Stimulated activated CD4-positive, alpha-beta T cell treated with anti-CD3 and anti-CD28 coated beads, Interleukin-1b, Interleukin-23, amount 100 ng/mL, for 1 hour (primary cell): ENCODE measurements at places on chromosomes 13 and 19.

- no peak for DNase-seq
Observed at GRCh38 chr19:15532779-15533521, 24.6 kb downstream of the CYP4F22 start.

- DNase-seq, result no peak
Observed at GRCh38 chr19:51994048-51994644, 7.5 kb upstream of the ZNF350 start.

DNA sequence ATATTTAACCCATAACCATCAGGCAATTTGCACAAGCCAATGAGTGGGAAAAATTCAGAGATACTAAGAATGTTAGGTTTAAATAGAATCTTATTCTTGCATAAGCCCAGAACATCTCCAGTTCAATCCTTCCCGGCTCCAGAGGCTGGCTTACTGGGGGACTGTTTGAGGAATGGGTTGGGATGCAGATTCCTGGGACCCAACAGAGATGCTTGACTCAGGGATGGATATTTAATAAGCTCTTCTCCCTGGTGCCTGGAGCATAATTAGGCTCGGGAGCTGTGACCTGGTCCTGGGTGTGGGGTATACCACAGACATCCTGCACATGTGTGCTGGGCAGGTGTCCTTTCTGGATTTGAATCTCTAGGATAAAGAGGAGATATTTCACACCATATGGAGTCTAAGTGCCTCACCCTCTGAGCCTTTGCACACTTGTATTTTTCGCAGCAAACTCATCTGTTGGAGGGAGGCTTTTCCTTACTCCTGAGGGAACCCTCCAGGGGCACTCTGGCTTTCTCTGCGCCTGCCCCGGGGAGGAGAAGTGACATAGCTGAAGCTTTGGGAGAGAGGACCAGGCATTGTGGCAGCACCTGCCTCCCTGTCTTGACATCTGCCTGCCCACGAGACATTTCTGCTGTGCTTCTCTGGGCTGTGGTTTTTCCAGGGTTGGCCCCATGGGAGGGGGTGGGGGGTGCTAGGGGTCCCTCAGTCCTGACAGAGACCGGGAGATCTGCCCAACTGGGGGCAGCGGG, 36.1 kb upstream of the ANKRD10 start:
- no peak for DNase-seq

DNA sequence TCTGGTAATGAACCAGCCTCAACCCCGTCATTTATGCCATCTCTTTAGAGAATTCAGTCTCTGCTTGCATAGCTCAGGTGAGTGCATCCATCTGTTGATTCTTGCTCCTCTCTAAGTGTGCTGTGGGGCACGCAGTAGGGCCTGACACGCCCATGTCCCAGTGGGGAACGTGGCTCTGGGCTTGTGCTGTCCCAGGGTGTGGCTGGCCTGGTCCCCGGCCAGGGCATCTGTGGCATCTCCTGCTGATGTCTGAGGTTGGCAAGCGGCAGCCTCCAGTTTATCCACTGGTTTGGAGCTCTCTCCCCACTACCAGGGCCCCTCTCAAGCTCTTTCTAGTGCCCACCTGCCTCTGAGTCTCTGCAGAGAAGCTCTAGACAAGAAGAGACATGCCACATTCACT, 146.6 kb upstream of the GJB6 start:
- DNase-seq, result no peak

DNA sequence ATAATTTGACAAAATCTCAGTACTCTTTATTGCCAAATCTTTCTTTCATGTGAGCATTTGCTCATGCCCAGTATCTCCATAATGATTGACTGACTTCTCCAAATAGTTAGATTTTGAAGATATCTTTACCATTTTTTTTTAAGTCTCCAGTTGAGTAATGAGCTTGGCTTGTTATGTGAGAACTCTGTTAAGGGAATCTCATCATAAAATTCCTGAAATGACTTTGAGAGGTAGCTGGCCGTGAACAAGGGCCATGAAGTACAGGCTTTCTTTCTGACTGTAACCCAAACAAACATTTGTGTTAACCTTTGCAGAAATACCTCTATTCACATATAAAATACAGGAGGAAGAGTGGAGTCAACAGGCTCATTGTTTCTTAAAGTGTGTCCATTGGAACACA, 449.7 kb downstream of the IRS2 start:
- no peak for DNase-seq

DNA sequence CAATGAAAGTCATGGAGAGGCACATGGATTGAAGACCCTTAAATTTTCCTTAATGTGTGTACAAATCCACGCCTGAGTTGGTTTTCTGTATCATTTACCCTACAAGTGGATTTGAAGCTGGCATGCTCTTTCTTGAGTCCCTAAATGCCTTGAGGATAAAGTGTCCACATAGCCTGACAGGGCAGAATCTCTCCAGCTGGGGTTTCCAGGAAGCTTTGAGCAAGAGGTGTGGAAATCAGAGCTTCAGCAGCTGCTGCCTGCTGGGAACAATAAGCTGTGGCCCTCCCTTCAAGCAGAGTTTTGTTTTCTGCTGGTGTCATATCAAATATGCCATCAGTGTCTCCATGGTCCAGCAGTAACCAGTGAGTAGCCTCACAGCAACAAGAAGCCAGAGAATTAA, 120.3 kb upstream of the SERTM1 start:
- DNase-seq, result no peak

GRCh38 chr19:55452749-55453346, 8.6 kb downstream of the ISOC2 start:
- DNase-seq, result no peak

DNA sequence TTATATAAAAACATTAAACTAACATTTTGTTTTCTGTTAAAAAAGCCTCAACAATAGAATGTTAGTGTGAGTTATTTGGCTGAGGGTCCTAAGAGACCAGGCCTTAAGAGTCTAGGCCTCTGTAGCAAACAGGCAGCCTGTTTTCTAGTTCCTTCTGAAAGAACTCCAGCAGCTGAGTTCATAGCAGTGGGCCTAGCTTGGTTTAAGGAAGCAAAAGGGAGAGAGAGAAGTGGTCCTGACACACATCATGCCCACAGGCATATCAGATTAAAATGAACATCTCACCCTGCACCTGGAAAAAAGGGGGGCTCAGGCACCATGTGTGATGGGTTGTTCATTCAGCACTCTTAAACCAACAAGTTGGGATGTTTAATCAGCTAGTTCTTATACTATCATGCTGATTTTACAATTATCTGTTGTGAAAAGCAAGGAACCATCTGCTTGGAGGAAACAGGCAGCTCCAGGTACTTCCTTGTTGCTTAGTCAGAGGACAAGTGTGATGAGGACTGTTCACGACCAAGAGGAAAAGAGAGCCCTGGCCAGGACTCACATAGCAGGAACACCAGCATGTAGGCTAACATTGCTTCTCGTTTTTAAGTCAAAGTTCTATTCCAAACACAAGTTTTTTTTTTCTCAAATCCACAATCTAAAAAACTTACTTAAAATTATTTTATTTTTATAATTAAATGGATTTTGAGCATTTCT, 81.3 kb upstream of the FRY start:
- no peak for DNase-seq

GRCh38 chr13:63517371-63517770, 2101.7 kb upstream of the PCDH20 start:
- no peak for DNase-seq

GRCh38 chr19:35693835-35694599, 10.3 kb upstream of the ZBTB32 start:
- DNase-seq, result peak; percentile 89

DNA sequence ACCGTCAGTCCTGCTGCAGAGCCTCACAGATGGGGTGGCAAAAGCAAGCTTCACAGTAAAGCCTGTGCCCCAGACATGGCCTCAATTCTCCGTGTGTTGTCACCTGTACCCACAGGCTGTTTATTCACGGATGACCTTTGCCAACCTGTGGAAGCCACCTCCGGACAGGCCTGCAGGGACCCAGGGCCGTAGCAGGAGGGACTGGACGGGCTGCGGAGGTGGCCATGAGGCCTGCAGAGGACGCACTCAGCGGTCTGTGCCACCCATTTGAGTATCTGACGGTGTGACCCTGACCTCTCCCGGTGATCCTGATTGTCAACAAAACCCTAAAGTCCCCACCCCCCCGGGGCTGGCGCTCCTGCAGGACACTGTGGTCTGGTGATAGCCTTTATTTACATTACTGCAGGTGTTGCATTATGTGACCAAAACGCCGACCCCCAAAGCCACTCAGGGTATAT, 7.8 kb upstream of the KLF16 start:
- DNase-seq, result no peak

GRCh38 chr19:10517361-10517759, at the start of gene S1PR5:
S1PR5 (minus strand) TSS chr19:10517447; CDS start chr19:10515011, 2,436 bp downstream.
- DNase-seq, result no peak

- DNase-seq, result no peak
Observed at GRCh38 chr13:94020833-94021232, 458.6 kb downstream of the DCT start.

DNA sequence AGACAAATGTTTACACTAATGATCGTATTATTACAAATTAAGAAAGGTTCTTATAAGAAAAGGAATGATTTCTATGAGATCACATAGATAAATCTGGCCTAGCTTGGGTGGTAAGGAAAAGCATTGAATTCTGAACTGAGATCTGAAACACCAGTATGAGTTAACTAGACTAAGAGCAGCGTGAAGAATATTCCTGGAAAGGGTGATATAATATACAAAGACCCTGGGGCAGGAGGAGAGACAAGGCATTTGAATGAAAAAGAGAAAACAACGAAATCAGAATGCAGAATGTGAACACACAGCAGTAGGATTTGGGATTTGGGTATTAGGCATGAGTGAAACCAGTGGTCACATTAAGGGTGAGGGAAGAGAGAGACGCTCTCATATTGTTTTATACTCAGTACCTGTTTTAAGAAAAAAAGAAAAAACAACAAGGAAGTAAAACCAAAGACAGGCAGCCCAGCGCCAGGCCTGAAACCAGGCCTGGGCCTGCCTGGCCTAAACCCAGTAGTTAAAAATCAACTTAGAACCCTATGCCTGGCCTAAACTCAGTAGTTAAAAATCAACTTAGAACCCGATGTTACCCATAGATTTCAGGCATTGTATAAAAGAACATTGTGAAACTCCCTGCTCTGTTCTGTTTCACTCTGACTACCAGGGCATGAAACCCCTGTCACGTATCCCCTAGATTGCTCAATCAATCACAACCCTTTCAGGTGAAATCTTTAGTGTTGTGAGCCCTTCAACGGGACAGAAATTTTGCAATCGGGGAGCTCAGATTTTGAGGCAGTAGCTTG, 287.1 kb downstream of the ITGBL1 start:
- DNase-seq, result no peak

- no peak for DNase-seq
Observed at GRCh38 chr19:5260381-5260967, 80.1 kb downstream of the PTPRS start.

DNA sequence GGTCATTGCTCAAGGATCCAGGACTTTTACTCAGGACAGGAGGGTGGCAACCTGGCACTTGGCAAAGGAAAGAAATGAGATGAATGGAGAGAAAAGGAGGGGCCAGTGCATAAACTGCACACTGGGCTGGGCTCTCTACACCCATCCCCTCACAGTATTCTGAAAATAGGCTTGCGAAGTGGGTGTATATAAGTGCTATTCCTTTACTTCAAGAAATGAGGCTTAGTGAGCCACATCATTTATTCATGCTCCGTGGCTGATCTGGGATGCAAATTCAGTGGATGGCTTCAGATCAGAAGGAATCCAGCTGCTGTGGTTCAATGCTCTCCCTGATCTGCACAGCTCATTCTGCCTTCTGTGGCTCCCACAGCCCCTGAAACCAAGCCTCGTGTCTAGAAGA, 297.7 kb downstream of the UQCRFS1 start:
- no peak for DNase-seq

GRCh38 chr19:49427855-49428546, 2.8 kb downstream of the GFY start:
- DNase-seq, result no peak

- no peak for DNase-seq
Observed at GRCh38 chr19:45477186-45477585, 9.4 kb downstream of the FOSB start.

DNA sequence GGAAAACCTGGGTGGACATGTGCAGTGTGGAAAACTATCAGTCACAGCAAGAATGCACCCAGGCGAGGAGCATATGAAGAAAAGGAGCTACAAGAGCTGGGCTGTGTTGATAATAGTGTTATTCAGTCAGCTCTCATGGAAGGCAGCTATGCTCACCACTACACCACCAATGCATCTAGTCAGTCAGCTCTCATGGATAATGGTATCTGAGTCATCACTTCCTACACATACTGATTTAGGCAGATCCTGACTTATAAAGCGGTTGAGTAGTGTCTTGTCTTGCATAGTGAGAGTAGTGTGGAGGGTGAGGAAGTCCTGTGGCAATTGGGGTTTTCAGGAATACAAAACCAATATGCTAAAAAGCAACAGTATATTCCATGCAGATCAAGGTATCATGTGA, 9.1 kb upstream of the ZNF160 start:
- DNase-seq, result no peak

- DNase-seq, result no peak
Observed at GRCh38 chr19:48795685-48796070, 15.2 kb downstream of the BCAT2 start.

DNA sequence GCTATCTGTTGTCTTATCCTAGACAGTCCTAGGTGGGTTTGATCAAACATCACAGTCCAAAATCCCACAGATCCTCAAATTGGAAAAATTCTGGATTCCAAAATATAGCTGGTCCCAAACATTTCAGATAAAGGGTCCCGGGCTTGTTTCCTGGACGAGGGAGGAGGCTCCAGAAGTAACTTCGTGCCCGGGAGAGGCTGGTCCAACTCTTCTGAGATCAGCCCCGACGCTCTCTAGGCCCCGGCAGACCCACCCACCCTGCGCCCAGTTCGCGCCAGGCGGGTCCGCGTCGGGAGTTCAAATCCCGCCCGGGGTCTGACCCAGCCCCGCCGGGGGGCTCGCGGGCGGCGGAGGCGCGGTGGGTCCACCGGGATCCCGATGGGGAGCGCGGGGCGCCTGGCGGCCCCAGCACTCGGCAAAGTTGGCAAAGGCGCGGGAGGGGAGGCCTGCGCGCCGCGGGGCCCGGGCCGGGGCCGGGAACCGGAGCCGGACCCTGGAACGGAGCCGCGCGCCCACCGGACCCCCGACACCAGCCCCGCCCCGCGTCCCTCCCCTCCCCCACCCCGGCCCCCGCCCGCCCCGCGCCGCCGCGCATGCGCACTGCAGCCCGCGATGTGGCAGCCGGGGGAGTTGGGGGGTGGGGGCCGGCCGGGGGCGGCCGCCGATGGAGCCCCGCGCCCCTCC, 513 bp downstream of the MIER2 start:
- no peak for DNase-seq

DNA sequence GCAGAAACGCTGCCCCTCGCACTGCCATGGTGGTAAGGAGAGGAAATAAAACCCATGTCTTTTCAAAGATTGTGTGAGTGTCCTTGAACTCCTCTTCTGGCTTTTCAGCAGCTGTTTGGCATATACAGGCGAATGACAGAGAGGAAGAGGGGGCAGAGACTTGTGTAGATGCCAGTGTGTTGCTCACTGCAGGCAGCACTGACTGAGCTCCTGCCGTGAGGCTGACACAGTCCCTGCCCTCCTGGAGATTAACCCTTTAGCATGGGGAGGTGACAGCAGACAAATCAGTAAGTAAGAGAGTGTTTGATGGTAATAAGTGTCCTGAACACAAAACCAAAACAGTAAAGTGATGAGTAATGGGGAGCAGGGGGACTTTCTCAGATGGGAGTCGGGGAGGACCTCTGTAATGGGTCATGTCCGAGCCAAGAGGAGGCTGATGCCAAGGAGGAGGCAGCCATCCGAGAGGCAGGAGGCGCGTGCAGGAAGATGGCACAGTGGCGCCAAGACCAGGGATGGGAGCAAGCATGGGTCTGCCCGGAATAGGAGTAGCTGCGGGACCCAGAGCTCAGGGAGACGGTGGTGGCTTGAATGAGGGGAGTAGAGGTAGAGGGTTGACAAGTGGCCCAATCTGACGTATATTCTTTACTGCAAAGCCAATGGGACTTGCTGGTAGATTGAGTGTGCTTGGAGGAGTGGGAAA, 182.2 kb downstream of the FOXO1 start:
- DNase-seq, result no peak

GRCh38 chr13:100297413-100297812, 208.5 kb downstream of the PCCA start:
- DNase-seq, result no peak
